ENCODE measurements at places on chromosomes 6 and 20. TPM values are rescaled to one million over a fixed set of nuclear protein-coding genes. Genes with fewer than 3 reads are reported as not detected.

DNA sequence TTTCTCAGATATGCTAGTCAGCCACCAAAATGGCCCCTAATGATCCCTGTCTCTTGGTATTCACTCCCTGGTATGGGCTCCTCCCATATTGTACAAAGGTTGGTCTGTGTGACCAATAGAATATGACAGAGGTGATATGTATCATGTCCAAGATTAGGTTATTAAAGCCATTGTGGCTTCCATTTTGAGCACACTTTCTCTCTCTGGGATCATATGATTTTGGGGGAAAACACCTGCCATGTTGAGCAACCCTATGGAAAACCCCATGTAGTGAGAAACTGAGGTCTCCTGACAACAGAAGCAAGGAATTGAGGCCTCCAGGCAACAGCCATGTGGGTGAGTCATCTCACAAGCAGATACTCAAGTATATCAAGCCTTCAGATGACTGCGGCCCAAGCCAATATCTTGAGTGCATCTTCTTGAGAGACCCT is 7.1 kb upstream of the ZNF318 start:
- DNase-seq, result peak; percentile 78

GRCh38 chr20:48844996-48845395 is 17.2 kb upstream of the PREX1 start:
- no peak for DNase-seq

GRCh38 chr6:12584631-12585405 is 131.7 kb upstream of the PHACTR1 start:
- DNase-seq, result no peak

GRCh38 chr6:52815167-52816092 is 11.8 kb upstream of the GSTA1 start:
- peak; percentile 68 for DNase-seq

DNA sequence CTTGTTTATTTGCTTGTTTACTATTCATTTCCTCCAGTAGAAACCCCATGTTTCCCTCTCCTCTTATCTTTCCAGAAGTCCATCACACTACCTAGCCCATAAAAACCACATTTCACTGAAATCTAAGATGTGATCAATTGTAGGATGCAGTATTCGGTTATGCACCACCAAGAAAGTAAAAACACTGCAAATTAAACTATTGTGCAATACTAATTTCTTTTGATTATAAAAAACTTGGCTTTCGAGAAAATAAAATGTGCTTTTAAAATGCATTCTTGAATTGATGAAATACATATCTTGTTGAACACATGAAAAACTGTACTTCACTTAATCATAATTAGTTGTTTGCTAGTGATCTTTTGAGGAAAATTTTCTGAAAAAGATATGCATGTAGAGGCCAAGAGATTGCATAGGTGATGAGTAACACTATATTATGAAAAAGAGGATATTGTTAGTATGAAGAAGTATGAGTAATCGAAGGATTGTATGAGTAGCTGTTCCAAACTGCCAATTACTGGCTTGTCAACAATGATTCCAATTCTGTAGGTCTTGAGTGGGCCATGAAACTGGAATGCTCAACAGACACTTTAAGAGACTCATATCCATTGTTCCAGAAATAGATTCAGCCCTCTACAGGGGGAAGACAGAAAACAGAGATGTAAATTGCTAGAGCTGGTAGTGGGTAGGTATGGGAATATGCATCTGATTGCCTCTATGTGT is 79.7 kb downstream of the RNF217 start:
- no peak for DNase-seq

- no peak for DNase-seq
Measured at GRCh38 chr6:137102050-137102848, 57.5 kb upstream of the IL20RA start.

DNA sequence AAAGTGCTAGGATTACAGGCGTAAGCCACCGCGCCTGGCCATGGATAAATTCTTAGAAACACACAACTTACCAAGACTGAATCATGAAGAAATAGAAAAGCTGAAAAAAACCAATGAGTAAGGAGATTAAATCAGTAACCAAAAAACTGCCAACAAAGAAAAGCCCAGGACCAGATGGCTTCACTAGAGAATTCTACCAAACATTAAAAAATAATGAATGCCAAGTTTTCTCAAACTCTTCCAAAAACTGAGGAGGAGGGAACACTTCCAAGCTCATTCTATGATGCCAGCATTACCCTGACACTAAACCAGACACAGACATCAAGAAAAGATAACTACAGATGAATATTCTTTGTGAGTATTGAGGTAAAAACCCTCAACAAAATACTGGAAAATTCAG is 44.3 kb downstream of the USP49 start:
- DNase-seq, result no peak

- no peak for DNase-seq
Measured at GRCh38 chr6:110039981-110040383, 61.9 kb downstream of the GPR6 start.

GRCh38 chr6:79506251-79506650 is 31.0 kb downstream of the LCA5 start:
- DNase-seq, result no peak

- no peak for DNase-seq
Measured at GRCh38 chr20:57829805-57830514, 120.1 kb upstream of the PMEPA1 start.

DNA sequence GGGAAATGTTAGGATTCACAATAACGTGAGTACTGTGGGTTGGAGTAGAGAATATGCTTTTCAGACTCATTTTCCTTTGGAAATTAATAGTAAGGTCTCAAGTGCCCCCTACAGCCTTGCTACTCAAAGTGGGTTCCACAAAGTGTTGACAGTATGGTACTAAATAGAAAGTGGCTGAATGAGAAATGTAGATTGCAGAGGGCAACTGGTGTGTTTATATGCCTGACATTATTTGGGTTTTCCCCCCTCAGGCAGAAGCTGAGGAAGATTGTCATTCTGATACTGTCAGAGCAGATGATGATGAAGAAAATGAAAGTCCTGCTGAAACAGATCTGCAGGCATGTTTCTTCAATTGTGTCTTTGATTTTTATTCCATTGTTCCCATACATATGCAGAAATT is 5.6 kb downstream of the FBXO9 start:
- no peak for DNase-seq

DNA sequence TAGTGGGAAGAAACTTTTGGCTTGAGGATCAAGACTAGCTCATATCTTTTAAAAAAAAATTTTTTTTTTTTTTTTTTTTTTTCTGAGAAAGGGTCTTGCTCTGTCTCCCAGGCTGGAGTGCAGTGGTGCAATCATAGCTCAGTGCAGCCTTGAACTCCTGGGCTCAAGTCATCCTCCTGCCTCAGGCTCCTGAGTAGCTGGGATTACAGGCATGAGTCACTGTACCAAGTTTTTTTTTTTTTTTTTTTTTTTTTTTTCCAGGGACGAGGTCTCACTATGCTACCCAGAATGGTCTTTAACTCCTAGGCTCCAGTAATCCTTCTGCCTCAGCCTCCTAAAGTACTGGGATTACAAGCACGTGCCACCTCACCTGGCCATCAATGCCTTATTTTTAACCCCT is 27.9 kb downstream of the GCLC start:
- no peak for DNase-seq

GRCh38 chr20:34791289-34792020 is 34.0 kb downstream of the NCOA6 start:
- no peak for DNase-seq

DNA sequence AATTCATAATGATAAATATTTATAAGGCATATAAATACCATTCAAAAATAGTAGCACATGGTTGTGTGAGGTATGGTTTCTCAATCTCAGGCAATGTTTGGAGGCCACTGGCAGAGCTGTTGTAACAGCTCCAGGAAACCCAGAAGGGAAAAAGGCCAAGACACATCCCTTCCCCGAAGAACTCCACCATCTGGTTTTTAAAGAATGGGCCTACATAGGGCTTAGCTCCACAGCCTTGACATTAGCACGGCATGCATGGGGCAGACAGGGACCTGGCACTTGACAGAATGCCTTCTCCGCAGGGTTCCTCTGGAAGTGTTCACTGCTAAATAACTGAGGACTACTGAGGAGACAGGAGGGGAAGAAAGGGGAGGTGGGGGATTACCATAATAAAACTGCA is 16.1 kb upstream of the FOXO3 start:
- no peak for DNase-seq

GRCh38 chr6:79544939-79545450 is 7.8 kb upstream of the LCA5 start:
- no peak for DNase-seq

GRCh38 chr20:18004384-18005031 is 35.7 kb downstream of the MGME1 start:
- DNase-seq, result no peak

- DNase-seq, result no peak
Measured at GRCh38 chr6:35980991-35981645, 43.3 kb downstream of the SLC26A8 start.

DNA sequence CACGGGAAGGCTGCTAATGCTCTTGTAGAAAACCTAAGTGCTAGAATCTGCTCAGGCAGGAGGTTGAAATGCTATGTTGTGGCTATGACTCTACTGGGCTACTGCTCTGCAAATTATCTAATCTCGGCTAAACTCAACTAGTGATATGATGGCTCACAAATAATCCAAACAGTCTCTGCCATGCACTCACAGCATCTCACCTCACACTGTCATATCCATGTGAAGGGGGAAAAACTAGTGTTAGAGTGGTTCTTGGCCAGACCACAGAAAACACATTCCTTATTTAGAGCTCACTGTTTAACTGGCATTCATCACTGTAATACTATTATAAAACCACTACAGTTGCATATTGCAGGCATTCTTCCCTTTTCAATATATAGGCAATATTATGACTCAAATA is 81.8 kb upstream of the DST start:
- no peak for DNase-seq

GRCh38 chr6:38856492-38856891 is 141.4 kb downstream of the DNAH8 start:
- no peak for DNase-seq

- DNase-seq, result no peak
Measured at GRCh38 chr6:83071707-83072106, 4.2 kb downstream of the DOP1A start.

DNA sequence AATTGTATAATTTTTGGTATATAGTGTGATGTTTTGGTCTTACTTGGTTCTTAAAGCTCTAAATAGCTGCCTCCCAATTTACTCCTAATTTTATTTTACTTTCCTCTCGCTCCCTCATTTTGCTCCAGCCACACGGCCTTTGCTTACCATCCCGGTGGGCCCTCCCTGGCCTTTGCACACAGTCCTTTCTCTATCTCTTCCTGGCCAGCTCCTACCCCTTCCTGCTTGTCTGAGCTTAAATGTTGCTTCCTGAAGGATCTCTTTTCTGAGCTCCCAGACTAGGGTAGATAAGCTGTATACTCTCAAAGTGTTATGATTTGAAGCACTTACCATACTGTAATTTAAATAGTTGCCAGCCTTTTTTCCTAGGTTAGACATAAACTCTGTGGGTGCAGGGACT is 121.7 kb downstream of the UTRN start:
- DNase-seq, result no peak

- DNase-seq, result no peak
Measured at GRCh38 chr20:45500022-45500421, 15.4 kb downstream of the SPINT3 start.

- DNase-seq, result no peak
Measured at GRCh38 chr6:5447921-5448320, 186.6 kb downstream of the FARS2 start.

DNA sequence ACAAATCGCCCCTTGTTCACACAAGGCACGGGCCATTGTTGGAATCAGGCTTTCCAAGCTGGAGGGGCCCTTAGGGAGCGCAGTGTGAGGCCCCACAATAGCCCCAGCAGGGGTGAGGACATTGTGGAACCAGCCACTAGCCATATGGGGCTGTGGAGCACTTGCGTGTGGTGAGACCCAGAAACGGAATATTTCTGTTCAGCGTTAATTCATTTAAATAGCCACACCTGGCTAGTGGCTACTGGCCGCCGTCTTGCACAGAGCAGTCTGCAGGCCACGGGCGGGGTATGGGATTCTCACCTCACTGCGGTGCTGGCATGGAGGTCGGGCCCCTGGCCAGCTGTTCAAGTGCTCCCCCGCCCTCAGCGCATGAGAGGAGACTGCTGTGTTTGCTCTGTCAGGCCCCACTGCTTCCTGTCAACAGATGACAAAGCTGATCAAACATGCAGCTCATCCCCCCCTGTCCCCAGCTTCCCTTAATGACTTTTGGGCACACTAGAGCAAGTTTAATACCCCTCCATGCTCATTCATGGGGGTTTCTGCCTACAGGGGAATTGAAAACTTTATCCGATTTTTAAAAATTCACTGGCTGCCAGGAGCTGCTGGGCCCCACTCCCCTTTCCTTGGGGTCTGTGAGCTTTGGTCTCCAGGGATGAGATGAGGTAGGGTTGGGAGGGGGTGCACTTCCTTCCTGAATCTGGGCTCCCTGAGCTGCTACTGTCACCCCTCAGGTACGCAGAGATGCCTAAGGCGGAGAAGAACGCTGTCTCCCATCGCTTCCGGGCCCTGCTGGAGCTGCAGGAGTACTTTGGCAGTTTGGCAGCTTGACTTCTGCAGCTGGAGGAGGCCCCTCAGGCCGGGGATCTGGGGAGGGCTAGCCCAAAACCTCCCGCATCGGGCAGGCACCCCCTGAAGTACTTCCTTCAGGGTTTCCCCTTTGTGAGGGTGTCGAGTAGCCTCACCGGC is 13.6 kb downstream of the ITPA start:
- no peak for DNase-seq

- DNase-seq, result no peak
Measured at GRCh38 chr6:68637071-68637470, 2.0 kb downstream of the ADGRB3 start.

- no peak for DNase-seq
Measured at GRCh38 chr6:8108759-8109539, 6.6 kb upstream of the EEF1E1 start.

GRCh38 chr20:56815796-56816195 is 186.7 kb downstream of the TFAP2C start:
- DNase-seq, result no peak

GRCh38 chr6:90434094-90434493 is 137.5 kb upstream of the BACH2 start:
- DNase-seq, result no peak

GRCh38 chr6:159807150-159807858 is 7.2 kb downstream of the PNLDC1 start:
- DNase-seq, result no peak

DNA sequence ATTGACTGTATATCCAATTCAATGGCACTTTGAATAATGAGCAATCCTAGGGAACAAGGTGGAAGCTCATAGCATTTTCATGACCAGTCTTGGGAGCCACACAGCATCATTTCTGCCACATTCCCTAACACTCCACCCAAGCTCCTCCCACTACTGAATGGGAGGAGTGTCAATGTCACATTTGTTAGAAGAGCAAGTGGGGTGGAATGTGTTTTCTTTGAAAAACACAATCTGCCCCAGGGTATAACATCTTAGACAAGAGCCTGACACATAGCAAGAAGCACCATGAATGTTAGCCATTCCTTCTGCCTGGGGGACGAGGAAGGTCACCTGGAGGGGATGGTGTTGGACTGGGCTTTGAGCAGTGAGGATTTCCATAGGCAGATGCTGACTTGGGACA is 258.3 kb upstream of the PMEPA1 start:
- no peak for DNase-seq

GRM4 gene
- total RNA-seq, result not detected

SMIM28 gene
- total RNA-seq, result not detected

ADAT2 gene
- total RNA-seq, result 26.9 TPM

NOX3 gene
- total RNA-seq, result not detected

SSR1 gene
- 194 TPM for total RNA-seq

CCDC170 gene
- not detected for total RNA-seq

BPI gene
- not detected for total RNA-seq

CDH26 gene
- total RNA-seq, result 1.8 TPM

SLC44A4 gene
- not detected for total RNA-seq

C6orf141 gene
- total RNA-seq, result not detected

CALHM5 gene
- total RNA-seq, result not detected

SAMD3 gene
- total RNA-seq, result 14.6 TPM

DBNDD2 gene
- total RNA-seq, result 6.1 TPM

CLIC5 gene
- 3.8 TPM for total RNA-seq

JAG1 gene
- 0.28 TPM for total RNA-seq

All from natural killer cell treated with Interleukin-12 subunit alpha and Interleukin-12 subunit beta and Interleukin-15 and Interleukin-18, amount 100 ng/mL, for 72 hours (primary cell).